ENCODE measurements at places on chromosomes 11 and 22.

- DNase-seq: no peak
These were observed 139.2 kb downstream of the DSCAML1 start for GRCh38 chr11:117657794-117658193.

DNA sequence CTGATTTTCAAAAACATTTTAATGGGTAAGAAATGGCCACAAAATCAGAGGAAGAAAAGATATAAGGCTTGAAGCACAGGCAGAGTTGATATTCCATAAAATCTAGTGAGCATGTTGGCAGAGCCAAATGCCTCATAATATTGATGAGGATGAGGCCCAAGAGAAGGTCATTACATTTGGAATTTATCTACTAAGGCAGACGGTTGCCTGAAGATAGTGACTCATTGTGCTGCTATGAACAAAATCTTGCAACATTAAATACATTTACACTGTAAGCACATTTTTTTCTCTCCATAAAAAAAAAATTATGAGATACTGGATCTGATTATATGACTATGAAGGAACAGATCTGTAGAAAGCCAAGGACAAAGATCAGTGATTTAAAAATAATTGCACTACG, 881.4 kb upstream of the CHORDC1 start:
- peak; percentile 31 for DNase-seq

DNA sequence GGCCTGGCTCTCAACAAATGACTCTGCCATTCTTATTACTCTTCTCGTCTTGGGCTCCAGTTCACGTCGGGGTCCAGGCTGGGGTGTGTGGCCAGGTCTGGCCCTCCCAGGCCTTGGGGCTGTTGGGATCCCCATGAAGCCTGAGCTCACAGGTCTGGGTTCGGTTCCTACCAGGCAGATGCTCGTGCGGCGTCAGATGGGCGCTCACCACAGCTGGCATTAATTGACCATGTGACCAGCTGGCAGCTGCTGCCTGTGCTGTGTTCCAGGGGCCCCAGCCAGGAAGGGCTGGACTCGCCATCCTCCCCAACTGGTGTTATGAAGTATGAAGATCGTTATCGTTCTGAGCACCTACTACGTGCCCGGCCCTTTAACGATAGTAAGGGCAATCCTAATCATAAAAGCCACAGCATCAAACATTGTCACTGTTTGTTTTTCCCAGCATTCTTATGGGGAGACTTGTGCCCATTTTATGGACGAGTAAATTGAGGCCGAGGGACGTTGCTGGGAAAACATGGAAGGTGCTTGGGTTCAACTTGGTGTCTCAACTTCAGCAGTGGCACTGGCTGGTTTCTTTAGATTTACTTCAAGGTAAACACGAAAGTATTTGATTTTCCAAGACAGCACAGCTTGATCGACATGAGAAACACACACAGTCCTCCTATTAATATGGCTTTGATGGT, 26.8 kb upstream of the CACNG2 start:
- no peak for DNase-seq

GRCh38 chr11:2592559-2593392, 107.0 kb downstream of the KCNQ1OT1 start:
- no peak for DNase-seq

DNA sequence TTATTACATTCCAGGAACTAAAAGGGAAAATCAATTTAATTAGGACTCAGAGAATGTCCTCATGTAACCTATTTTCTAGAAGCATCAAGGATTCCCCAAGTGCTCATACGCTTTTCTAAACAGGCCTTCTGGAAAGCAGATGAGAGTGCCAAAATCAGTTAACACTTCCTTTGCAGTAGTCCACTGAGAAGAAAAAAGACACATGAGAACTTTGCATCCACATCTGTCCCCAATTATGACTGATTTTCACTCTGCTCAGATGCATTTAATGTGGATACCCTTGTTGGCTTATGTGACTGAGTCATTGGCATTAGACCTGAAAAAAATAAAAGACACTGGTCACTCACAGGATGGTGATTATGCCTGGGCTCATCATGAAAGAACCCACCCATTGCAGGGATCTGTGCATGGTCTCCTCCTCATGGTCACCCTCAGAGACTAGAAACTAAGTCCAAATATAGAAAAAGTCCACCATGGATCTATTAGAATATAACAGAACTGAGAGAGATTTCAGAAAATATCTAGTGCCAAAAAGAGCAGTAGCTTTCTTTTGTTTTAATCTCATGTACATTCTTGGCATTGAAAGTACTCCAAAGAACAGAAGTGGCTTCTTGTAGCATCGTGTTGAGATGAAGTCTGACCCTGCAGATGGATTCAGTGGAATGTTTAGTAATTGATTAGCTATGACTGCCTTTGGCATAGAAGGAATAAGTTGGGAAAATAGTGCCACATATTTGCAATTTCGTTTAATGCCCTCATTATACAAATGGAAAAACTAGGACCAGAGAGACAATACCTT, 48.8 kb upstream of the FIBIN start:
- no peak for DNase-seq

DNA sequence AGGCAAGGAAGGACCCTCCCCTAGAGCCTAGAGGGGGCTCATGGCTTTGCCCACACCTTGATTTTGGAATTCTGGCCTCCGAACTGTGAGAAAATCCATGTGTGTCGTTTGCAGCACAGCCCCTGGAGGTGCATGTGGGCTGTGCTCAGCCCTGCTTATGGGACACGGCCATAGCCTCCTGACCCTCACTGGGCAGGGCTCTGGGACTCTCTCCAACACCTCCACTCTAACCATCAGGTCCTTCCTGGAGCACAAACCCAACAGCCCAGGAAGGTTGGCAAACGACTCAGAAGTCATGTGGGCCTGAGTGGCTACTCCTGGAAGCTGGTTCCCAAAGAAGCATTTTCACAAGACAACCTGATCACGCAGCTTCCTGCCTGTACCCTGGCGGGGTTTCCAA, 144.1 kb downstream of the CTTN start:
- no peak for DNase-seq

DNA sequence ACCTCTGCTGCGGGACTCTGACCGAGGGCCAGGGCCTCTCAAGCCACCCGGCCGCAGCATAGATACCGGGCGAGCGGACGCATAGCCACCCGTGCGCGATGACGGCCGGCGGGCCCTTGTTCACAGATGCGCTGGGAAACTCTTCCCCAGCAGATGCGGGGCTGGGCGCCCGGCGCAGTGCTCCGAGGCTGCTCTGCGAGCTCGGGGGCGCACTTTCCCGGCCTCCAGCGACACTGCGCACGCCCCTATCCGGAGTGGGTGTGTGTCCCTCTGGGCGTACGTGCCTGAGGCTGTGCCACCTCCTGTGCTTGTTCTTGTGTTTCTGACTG, 104.7 kb upstream of the E2F8 start:
- no peak for DNase-seq

- no peak for DNase-seq
These were observed 1.1 kb upstream of the ATP6V1E1 start for GRCh38 chr22:17629641-17630040.

- no peak for DNase-seq
These were observed 13.9 kb downstream of the MICAL2 start for GRCh38 chr11:12124306-12124705.

GRCh38 chr11:2566223-2567025, 121.6 kb downstream of the KCNQ1 start:
- DNase-seq: no peak

- no peak for DNase-seq
These were observed 128.6 kb upstream of the DDI1 start for GRCh38 chr11:103907548-103908455.

- no peak for DNase-seq
These were observed 33.5 kb upstream of the RTL6 start for GRCh38 chr22:44531487-44531886.

DNA sequence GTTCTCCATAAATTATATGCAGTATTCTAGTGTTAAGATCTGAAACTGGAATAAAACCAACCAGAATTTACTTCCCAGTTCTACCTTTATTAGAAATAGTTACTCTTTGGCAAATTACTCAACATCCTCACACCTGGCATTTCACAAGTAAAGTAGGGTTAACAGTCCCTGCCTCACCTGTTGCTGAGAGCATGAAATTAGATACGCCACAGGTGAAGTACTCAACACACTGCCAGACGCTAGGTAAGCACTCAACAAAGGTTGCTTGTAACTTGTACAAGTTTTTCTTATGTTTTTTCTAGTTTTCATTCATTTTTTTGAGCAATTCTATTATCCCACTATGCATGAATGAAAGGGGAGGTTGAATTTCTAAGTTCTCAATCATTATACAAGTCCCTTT, 267.6 kb upstream of the ARHGAP42 start:
- no peak for DNase-seq

DNA sequence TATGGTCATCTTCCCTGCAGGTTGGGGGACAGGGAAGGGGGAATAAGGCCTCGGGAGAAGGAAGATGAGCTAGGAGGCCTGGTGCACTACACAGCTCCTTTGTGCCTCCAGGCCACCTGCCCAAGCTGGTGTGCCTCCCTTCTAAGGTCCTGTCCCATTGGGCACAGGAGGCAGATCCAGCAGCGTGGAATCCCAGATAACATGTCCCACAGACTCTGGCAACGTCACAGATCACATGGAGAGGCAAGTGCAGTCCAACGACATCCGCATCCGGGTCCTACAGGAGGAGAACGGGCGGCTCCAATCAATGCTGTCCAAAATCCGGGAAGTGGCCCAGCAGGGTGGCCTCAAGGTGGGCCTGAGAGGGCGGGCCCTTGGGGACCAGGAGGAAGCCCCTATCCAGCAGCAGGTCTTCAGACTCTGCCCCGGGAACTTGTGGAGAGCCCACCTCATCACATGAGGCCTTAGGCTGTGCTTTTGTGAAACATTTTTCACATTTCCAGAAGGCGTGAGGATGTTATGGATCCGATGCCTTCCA, 11.8 kb downstream of the RNF215 start:
- no peak for DNase-seq

DNA sequence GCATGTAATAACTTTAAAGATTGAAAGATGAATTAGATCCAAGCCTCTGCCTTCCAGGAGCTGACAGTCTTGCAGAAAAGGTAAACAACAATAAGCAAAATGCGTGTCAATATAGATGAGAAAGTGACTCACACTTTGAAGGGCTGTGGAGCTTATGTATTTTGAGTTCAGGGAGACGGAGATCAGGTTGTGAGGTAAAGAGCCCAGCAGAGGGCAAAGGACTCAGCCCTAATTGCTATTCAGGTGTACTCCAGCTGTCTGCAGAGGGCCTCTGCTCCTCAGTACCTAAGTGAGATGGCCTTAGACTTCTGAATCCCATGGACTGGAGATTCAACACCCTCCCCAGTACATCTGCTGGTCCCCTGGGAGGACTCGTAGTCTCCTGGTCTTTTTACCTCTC, 22.9 kb upstream of the CTR9 start:
- DNase-seq: no peak

- DNase-seq: peak; percentile 2
These were observed 682 bp downstream of the ATM start for GRCh38 chr11:108223348-108224149.

DNA sequence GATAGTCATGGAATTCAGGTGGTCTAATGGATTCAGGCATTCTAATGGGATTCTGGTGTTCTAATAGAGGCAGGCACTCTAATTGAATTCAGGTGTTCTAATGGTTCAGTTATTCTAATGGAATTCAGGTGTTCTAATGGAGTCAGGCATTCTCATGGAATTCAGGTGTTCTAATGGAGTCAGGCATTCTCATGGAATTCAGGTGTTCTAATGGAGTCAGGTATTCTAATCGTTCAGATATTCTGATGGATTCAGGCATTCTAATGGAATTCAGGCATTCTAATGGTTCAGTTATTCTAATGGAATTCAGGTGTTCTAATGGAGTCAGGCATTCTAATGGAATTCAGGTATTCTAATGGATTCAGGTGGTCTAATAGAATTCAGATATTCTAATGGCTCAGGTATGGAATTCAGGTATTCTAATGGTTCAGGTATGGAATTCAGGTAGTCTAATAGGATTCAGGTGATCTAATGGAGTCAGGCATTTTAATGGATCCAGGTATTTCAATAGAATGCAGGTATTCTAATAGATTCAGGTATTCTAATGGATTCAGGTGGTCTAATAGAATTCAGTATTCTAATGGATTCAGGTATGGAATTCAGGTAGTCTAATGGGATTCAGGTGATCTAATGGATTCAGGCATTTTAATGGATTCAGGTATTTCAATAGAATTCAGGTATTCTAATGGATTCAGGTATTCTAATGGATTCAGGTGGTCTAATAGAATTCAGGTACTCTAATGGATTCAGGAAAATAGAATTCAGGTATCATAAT, 22.0 kb upstream of the PHF21B start:
- no peak for DNase-seq

DNA sequence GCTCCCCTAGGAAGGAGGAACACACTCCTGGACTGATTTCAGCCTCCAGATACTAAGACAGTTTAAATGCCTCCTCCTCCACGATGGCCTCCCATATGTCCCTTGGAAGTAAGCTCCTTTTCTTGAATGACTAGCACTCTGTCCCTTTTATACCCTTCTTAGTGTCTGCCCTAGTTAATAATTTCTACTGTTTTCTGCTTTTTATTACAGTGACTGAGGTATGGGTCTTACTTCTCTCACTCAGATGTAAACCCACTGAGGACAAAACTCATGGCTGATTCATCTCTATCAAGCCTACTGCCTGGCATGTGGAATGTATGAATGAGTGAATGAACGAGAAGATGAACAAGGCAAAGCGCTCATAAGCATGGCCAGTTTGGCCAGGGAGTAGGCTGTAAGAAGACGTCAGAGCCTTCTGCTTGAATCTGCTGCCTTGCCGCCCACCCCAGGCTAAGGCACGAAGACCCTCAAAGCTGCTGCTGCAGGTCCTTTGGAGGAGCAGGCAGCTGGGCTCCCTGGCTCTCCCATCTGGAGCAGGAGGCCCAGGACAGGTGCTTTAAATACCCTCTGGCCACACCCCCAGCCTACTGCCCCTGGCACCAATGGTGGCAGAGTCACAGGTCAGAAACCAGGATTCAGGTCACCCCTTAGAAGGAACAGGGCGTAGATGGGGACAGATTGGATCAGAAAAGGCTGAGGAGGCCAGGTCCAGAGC, 8.2 kb upstream of the PGA3 start:
- no peak for DNase-seq

GRCh38 chr11:10409207-10409661, 45.8 kb upstream of the AMPD3 start:
- DNase-seq: no peak

DNA sequence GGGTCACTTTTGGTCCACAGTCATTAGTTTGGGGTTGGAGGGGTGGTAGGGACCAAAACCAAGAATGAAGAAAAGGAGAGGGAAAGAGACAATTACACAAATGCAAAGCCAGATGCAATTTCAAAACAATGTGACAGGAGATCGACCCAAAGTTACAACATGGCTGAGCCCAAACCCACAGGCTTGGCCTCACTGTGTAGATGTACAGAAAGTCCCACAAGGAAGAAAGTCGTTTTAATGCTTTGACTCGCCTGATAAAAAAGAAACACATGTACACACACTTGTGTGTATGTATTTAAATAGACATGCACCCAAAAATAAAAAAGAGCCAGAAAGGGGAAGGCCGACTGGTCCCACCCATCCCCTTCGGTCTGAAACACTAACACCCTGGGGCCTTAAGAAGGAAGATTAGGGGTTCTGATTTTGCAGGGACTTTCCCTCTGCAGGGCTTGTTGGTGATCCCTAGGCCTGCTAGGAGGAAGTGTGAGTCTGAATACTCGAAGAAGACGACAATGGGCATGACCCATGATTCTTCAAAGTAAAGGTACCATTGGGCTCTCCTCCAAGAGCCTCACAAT, 104.1 kb downstream of the ETS1 start:
- no peak for DNase-seq

- no peak for DNase-seq
These were observed at the start of gene MMP12 for GRCh38 chr11:102874852-102875251. Gene MMP12 (minus strand): TSS chr11:102874982. CDS start chr11:102874937, 45 bp downstream.
